ENCODE measurements at places on chromosomes 6 and 20. TPM values are rescaled to one million over a fixed set of nuclear protein-coding genes. Genes with fewer than 3 reads are reported as not detected.

GRCh38 chr6:123997223-123997622, 193.6 kb downstream of the NKAIN2 start:
- H3K36me3 ChIP-seq, result no peaks in the 10 kb centered on the region
- peaks cover 15% of the 10 kb centered on the region for H3K4me1 ChIP-seq
- DNase-seq, result no peak

- no peaks in the 10 kb centered on the region for H3K27me3 ChIP-seq
- H3K36me3 ChIP-seq, result peaks cover 7% of the 10 kb centered on the region
These were observed 161.0 kb downstream of the AIG1 start for GRCh38 chr6:143221698-143222097.

Gene PNRC1
- total RNA-seq, result 115 TPM

DNA sequence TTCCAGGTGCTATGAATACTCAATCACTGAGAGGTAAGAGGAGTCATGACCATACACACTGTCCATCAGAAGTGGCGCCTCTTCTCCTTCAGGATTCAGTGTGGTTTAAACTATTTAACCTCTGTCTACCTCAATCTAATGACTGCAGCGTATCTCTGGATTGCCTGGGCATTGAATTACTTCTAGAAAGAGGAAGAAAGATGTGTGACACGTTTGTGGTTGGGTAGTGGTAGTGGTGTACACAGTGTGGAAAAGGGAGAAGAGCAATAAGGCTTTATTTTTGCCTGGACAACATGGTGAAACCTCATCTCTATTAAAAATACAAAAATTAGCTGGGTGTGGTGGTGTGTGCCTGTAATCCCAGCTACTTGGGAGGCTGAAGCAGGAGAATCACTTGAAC, 38.0 kb upstream of the ECHDC1 start:
- no peak overlapping the region for H3K4me3 ChIP-seq
- peaks cover 6% of the 10 kb centered on the region for H3K4me1 ChIP-seq
- DNase-seq, result no peak
- no peak overlapping the region for H3K27ac ChIP-seq

Gene C6orf15
- total RNA-seq, result not detected

Gene IMPG1
- not detected for total RNA-seq

- no peaks in the 10 kb centered on the region for H3K36me3 ChIP-seq
- no peak overlapping the region for H3K27ac ChIP-seq
- no peak overlapping the region for H3K4me3 ChIP-seq
These were observed 10.2 kb upstream of the RNF114 start for GRCh38 chr20:49925901-49926454.

Gene PHIP
- total RNA-seq, result 18.2 TPM

DNA sequence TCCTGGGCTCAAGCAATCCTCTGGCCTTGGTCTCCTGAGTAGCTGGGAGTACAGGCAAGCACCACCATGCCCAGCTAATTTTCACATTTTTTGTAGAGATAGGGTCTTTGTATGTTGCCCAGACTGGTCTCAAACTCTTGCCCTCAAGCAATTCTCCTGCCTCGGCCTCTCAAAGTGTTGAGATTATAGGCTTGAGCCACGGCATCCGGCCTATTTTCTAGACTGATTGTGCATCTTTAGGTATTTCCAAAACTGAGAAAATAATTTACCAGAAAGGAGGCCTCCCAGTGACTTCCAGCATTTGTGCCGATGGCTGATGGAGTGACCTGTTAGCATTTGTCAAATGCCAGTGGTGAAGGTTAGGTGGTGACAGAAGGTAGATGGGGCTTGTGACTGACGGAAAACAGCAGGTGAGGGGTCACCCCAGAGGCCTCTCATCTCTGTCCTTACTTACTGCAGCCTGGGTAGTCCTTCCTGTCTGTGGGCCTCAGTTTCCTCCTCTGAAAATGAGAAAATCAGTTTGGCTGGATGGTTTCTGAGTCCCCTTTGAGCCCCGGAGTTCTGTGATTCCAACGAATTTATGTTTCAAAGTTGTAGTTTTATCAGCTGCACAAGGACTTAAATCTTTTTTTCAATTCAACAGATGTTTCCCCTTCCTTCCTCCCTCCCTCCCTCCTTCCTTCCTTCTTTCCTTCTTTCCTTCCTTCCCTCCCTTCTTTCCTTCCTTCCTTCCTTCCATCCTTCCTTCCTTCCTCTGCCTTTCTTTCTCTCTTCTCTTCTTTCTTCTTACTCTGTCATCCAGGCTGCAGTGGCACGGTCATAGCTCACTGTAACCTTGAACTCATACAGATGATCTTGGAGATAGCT, 53.5 kb downstream of the TGM2 start:
- H3K4me3 ChIP-seq, result no peak overlapping the region
- no peaks in the 10 kb centered on the region for H3K27me3 ChIP-seq
- peak overlapping the region; percentile 59 for H3K27ac ChIP-seq
- H3K36me3 ChIP-seq, result no peaks in the 10 kb centered on the region
- DNase-seq, result no peak

DNA sequence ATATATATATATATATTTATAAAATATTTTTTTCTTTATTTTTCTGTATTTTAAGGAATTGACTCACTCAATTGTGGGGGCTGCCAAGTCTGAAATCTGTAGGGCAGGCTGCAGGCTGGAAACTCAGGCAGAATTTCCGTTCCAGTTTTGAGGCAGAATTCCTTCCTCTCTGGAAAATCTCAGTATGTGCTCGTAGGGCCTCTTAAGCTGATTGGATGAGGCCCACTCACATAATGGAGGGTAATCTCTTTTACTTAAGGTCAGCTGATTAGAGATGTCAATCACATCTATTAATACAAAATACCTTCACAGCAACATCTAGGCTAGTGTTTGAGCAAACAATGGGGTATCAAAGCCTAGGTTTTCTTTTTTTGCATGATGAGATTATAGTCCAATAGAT, 244.7 kb upstream of the RNF24 start:
- H3K4me1 ChIP-seq, result no peaks in the 10 kb centered on the region
- H3K27me3 ChIP-seq, result peaks cover 54% of the 10 kb centered on the region
- H3K36me3 ChIP-seq, result no peaks in the 10 kb centered on the region
- DNase-seq, result no peak
- H3K4me3 ChIP-seq, result no peak overlapping the region

DNA sequence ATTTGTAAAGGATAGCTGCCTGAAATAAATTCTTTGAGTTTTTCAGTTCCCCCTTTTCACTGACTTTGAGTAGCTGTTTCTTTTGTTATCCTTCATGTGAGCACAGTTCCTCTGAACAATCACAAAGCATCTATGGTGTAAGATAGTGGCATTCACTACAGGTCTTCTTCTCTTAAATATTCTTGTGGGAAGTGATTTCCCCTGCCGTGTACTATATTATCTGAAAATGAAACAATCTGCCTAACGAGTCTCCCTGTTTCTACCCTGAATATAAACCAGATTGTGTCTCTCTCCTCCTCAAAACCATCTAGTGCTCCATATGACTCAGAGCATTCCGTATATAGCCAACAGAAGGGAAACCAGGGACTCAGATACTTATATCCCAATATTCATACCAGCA, 380.1 kb upstream of the SOX4 start:
- H3K4me3 ChIP-seq, result no peak overlapping the region
- peaks cover 3% of the 10 kb centered on the region for H3K36me3 ChIP-seq
- H3K27ac ChIP-seq, result no peak overlapping the region
- no peaks in the 10 kb centered on the region for H3K4me1 ChIP-seq

- H3K4me1 ChIP-seq, result no peaks in the 10 kb centered on the region
- DNase-seq, result no peak
- peak overlapping the region; percentile 64 for H3K4me3 ChIP-seq
These were observed 108.8 kb upstream of the RAB32 start for GRCh38 chr6:146434732-146435390.

Gene RBPJL
- not detected for total RNA-seq

- peaks cover 46% of the 10 kb centered on the region for H3K36me3 ChIP-seq
- H3K27ac ChIP-seq, result no peak overlapping the region
- H3K4me3 ChIP-seq, result no peak overlapping the region
- no peaks in the 10 kb centered on the region for H3K27me3 ChIP-seq
These were observed 83.4 kb downstream of the REV3L start for GRCh38 chr6:111399626-111400025.

DNA sequence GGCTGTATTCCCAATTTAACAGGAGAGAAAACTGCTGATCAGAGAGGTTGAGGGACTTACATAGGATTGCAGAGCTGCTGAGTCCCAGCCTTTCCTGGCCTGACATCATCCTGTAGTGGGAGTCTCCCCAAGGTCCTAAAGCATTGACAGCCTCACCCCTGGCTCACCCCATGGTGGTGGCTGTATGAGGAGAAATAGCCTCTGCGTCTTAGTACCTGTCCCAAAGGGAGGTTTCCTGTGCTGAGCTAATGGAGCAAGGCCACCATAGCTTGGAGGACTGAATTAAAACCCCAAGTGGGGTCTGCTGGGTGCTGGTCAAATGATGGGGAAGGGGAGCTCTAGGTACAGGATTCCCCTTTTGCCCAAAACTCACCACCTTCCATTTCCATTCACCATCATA, 525.1 kb downstream of the CDH26 start:
- no peaks in the 10 kb centered on the region for H3K36me3 ChIP-seq
- no peak overlapping the region for H3K4me3 ChIP-seq
- H3K27me3 ChIP-seq, result peaks cover 4% of the 10 kb centered on the region

- no peaks in the 10 kb centered on the region for H3K4me1 ChIP-seq
- H3K27ac ChIP-seq, result no peak overlapping the region
- H3K36me3 ChIP-seq, result peaks cover 2% of the 10 kb centered on the region
These were observed 192.5 kb downstream of the PTPRK start for GRCh38 chr6:128327890-128328289.

Gene GPX5
- total RNA-seq, result not detected

- H3K36me3 ChIP-seq, result peaks cover 42% of the 10 kb centered on the region
- no peak overlapping the region for H3K4me3 ChIP-seq
- H3K4me1 ChIP-seq, result no peaks in the 10 kb centered on the region
- no peak overlapping the region for H3K27ac ChIP-seq
- no peak for DNase-seq
These were observed 9.9 kb downstream of the PRIM2 start for GRCh38 chr6:57327311-57327710.

Gene GGTLC1
- total RNA-seq, result not detected

GRCh38 chr20:17773619-17774018, 73.9 kb downstream of the BANF2 start:
- no peak for DNase-seq
- no peaks in the 10 kb centered on the region for H3K36me3 ChIP-seq
- H3K27ac ChIP-seq, result peak overlapping the region; percentile 55
- H3K4me1 ChIP-seq, result peaks cover 35% of the 10 kb centered on the region

Gene F13A1
- total RNA-seq, result 2.7 TPM

- H3K4me3 ChIP-seq, result no peak overlapping the region
- DNase-seq, result no peak
- H3K36me3 ChIP-seq, result no peaks in the 10 kb centered on the region
- H3K27me3 ChIP-seq, result no peaks in the 10 kb centered on the region
- H3K4me1 ChIP-seq, result peaks cover 19% of the 10 kb centered on the region
These were observed 170.9 kb upstream of the STXBP5 start for GRCh38 chr6:147033267-147033666.

Gene RRAGD
- total RNA-seq, result 17.9 TPM

Gene FERMT1
- 2.1 TPM for total RNA-seq

Gene ZC3H12D
- 0.25 TPM for total RNA-seq

Gene SNAI1
- 15.1 TPM for total RNA-seq

DNA sequence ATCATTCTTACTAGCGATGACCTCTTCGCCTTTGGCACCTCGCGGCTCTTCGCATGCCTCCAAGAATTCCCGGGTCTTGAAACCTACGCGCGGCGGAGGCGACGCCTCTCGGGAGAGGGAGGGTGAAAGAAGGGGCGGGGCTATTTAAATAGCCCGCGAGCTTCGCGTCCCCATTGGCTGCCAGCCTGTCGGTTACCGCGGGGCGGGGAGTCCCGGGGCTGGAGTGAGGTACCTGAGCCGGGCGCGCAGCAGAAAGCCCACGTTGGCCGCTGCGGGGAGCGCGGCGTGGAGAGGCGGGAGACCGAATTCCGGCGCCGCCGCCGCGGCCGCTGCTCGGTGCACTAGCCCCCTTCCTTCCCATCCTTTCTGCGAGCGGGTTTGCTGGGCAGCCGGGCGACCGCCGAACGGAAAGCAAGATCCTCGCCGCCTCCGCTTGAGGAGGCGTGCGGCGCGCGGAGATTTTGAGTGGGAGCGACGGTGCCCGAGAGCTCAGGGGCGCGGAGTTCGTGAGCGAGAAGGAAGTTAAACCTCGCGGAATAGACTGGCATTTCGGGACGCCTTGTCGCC, at the start of gene BMP6:
BMP6 (plus strand) TSS at position 251 of the 567 bp plus-strand sequence. CDS start 857 bp downstream, outside the sequence.
- DNase-seq, result no peak
- H3K27me3 ChIP-seq, result peaks cover 45% of the 10 kb centered on the region
- peaks cover 33% of the 10 kb centered on the region for H3K4me1 ChIP-seq
- H3K27ac ChIP-seq, result no peak within 1 kb of the TSS

GRCh38 chr6:16836144-16836981, 75.1 kb upstream of the ATXN1 start:
- H3K4me3 ChIP-seq, result peak overlapping the region; percentile 51
- no peak for DNase-seq
- H3K27ac ChIP-seq, result peak overlapping the region; percentile 89
- peaks cover 31% of the 10 kb centered on the region for H3K4me1 ChIP-seq
- no peaks in the 10 kb centered on the region for H3K27me3 ChIP-seq

GRCh38 chr6:82362878-82363427, 664 bp upstream of the TPBG start:
- DNase-seq, result no peak
- H3K4me3 ChIP-seq, result peak overlapping the region; percentile 94
- peak overlapping the region; percentile 51 for H3K27ac ChIP-seq
- peaks cover 34% of the 10 kb centered on the region for H3K27me3 ChIP-seq

Gene PPP1R16B
- total RNA-seq, result not detected
